ENCODE measurements at places on chromosomes 2 and 18.

GRCh38 chr2:67322353-67323001 is 74.7 kb upstream of the ETAA1 start:
- peak; percentile 78 for DNase-seq

- peak; percentile 93 for DNase-seq
Measured at GRCh38 chr18:67525328-67526099, 9.0 kb upstream of the DSEL start.

DNA sequence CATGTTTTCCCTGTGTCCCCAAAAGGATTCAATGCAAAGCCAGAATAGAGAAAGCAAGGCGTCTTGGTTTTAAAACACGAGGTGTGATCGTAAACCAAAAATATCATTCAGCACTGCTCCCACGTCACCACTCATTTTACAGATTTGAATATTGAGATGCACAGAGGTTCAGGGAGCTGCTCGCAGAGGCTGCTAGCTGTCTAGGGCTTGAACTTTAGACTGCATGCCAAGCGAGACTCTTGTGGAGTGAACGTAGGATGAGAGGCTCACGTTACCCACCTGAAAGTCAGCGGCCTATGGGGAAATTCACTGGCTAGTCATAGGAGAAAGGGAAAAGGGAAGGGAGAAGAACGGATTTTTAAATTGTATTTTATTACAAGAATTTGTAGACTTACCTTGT is 130.1 kb downstream of the MBP start:
- no peak for DNase-seq

DNA sequence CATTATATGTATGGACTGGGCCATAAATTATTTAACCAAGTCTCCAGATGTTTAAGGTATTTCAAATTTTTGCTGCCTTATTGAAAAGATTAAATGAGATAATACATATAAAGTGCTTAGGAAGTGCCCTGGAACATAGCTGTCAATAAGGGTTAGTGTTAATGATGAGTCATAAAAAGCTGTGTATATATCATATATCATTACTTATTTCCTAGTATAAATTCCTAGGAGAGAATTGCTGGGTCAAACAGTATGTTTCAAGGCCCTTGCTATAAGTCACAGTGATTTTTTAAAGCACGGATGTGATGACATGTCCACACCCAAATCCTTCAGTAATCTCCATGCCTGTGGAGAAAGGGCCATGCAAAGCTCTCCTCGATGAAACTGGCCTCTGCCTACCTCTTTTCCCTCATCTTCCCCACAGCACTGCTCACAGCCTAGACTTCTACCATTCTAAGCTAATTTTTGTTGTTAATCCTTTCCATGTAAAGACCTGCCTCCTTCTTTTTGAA is 8.5 kb downstream of the ZNF2 start:
- DNase-seq = no peak

GRCh38 chr2:141513853-141514252 is 617.0 kb downstream of the LRP1B start:
- DNase-seq = no peak

DNA sequence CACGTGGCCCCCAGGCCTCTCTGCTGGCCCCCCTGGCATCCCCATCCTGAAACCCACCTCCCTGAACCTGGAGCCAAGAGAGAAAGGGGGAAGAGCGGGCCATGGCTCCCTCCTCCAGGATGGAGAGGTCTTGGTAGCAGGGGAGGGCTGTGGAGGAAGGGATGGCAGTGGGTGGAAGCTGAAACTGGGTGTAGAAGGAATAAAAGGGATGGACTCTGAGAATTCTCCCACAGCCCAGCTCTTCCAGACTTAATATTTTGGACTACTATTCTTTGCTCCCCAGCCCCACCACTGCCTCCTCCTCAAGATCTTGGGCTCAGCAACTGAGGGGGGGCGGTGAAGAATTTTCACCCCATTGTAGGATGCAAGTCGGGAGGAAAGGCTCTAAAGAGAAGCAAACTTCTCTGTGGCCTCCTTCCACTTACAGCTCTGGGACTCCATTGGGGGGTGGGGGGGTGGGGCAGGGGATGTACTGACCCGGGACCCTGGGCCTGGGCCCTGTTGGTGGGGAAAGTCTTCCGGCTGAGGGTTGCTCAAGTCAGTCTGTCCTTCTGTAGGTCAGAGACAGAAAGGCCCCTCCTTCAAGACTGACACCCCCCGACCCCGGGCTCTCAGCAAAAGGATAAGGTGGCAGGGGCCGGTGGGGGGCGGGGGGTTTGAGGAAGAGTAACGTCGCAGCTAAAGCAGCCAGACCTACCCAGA is 501 bp downstream of the TNS1 start:
- no peak for DNase-seq

DNA sequence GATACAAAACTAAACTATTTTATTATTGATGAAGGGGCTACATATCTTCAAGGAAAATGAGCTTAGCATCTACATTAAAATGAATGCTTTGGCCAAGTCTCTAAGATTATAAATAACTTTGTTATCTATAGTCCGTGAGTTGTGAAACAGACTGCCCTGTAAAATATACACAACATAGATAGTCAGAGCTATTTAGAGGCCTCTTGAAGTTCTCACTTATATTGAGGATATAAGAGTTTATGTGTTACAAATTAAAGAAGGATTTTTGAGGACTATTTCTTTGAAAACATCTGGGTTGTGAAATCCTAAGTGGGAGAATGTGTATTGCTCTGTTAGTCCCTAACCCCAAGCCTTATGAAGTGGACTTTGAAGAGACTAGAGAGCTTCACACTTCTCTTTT is 292.0 kb upstream of the CDH2 start:
- DNase-seq = no peak

DNA sequence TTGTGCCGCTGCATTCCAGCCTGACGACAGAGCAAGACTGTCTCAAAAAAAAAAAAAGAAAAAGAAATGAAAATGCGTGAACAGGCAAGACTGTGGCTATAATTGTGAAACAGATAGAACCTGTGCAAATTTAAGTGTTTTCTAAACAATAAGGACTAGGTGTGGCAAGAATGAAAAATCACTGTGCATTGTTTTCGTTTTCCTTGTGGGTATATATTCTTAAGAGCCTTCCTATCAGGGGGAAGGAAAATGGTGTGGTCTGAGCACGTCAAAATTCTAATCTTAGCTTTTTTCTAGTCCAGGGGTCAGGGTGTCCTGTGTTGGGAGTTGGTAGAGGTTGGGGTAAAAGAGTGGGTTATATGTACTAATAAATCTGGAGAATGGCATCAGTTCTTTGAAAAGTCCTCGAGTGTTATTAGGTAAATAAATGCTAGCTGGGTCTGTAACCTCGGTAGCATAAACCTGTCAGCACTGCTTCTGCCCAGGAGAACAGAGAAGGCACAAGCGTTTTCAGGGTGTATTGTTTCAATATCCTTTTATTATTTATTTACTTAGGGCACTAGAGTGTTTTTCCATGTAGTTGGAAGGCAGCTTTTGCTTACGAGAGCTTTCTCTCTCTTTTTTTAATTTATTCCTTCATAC is 11.6 kb downstream of the ATP6V1C2 start:
- DNase-seq = no peak

- no peak for DNase-seq
Measured at GRCh38 chr2:216574046-216574445, 59.2 kb upstream of the IGFBP2 start.

GRCh38 chr2:135162377-135162776 is 110.3 kb downstream of the RAB3GAP1 start:
- no peak for DNase-seq

GRCh38 chr2:141641462-141641861 is 489.4 kb downstream of the LRP1B start:
- peak; percentile 61 for DNase-seq

- DNase-seq = no peak
Measured at GRCh38 chr18:74153793-74154192, 5.5 kb downstream of the TIMM21 start.

DNA sequence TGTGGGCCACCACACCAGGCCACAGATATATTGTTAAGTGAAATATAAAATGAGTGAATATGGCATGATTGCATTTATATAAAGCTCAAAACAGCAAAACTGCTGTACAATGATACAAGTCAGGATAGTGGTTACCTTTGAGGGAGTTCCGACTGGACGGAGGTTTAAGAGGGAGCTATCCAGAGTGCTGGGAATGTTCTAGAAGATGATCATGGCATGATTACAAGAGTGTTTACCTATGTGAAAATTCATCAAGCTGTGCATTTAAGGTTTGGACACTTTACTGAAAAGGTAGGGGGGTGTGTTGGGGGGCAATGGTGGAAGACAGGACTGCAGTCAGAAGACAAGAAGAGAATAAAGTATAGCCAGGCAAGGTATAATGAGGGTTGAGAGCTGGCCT is 201.4 kb downstream of the ZBTB7C start:
- DNase-seq = no peak

DNA sequence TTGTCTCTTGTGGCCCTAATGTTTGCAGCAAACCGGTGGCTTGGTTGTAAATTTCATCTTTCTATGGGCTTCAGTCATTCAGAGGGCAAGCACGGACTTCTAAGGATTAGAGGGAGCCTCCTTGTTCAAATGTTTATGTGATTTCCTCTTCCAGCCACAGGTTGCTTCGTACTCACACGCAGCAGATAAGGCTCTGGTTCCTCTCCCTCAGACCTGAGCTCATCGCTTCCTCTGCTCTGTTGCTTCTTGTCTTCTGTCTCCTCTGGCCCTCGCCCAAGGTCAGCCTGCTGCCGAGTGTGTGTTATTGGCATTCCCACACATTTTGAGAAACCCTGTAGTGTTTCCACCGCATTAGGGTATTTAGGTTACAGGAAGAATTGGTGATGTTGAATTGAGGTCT is 44.0 kb downstream of the MYL12B start:
- peak; percentile 60 for DNase-seq

- DNase-seq = no peak
Measured at GRCh38 chr2:209311948-209312347, 111.9 kb upstream of the MAP2 start.

GRCh38 chr18:59631583-59632181 is 65.5 kb downstream of the CCBE1 start:
- peak; percentile 32 for DNase-seq

DNA sequence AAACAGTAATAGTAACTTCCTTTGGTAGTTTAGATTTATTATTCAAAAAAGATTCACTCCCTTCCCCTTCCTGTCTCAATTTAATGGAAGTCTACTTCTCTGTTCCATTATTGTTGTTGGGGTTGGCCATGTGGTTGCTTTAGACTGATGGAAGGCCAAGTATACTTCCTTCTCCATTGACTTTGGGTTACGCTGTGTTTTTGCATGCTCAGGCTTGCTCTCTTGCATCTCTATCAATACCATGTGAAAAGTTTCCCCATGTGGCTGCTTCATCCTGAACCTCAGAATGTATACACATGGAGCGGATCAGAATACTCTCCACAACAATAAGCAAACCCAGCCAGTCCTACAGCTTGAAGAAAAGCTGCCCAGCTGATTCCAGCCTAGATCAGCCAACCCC is 20.3 kb downstream of the CFAP210 start:
- DNase-seq = no peak

GRCh38 chr2:26769089-26769761 is 5.1 kb downstream of the SLC35F6 start:
- peak; percentile 67 for DNase-seq

GRCh38 chr2:64166637-64167420 is 22.6 kb upstream of the PELI1 start:
- no peak for DNase-seq

DNA sequence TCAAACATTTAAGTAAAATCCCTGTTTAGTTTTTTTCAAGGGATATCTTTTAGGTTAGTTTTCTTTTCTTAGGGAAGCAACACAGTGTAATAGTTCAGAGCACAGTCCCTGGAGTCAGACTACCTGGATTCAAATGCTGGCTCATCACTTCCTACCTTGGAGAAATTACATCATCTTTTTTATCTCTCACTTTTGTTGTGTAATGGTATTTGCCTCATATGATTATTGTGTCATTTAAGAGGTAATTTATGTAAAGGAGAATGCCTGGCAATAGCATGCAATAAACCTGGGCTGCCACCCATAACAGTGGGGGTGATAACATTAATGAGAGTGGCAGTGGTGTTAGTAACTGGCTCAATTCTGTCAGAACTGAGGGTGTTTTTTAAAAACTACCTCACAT is 26.3 kb downstream of the ERLEC1 start:
- no peak for DNase-seq

DNA sequence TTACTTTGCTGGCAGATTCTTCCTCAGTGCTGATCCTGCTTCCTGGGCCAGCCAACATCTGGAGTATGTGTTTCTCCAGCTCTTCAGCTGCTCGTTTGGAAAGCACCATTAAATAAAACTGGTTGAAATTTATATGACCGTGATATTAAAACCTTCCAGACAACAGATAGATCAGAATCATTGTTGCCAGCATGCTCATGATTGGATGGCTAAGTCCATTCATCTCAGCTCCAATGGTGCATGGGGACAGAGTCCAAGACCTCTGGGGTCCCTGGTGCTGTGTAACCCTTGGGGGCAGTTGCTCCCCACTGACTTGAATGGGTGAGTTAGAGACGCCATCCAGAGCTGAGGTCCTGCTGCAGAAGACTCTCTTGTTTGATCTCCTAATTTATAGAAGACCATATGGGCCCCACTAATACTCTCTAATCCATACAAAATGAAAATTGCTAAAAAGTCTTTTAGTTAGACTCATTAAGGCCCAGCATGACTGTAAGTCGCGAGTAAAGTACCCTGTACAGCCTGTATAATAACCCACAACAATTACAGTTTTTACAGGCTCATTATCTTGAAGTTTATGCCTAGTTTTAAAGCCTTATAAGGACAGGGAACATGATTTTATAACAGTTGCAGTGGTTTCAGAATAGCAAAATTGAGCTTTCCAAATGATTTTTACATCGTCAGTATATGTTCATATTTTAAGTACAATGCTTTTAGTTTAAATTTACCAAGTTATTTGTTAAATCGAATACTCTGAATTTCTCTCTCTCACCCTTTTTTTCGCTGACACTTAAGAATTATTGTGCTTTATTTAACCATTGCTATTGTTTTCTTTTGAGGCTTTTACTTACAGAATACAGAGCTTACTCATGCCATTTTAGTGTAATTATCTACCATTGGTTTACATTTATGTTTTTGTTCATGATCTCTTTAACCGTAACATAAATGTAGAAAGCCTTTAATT is 60.0 kb downstream of the CABLES1 start:
- DNase-seq = no peak

DNA sequence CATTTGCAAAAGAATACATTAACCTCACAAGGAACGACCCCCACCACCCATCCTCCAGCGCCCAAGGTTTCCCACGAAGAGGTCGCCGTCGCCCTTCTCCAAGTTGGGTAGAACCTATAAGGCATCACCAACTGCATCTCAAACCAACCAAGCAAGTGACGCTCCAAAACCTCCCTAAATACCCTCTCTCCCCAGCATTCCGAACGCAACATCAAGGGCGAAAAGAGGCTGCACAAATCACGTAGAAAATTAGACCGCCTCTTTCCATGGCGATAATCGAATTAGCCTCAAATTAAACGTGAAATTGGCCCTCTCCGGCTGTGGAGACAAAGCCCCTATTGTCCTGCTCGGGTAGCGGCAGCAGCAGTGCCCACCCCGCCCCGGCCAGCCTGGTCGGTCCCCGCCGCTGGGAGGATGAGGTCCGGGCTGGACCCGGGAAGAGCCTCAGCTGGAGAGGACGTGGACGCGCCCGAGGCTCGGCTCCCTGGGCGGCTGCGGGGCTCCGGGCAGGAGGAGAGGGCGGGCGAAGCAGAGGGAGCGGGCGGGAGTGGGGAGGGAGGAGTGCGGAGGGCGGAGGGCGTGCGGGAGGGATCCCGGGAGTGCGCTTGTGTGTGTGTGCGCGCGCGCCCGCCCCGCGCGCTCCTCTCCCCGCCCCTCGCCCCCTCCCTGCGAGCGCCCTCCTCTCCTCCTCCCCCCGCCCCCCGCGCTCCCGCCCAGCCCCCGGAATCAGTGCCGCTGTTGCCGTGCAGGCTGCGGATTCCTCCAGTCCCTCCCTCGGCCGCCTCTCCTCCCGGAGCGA is at the start of gene SPTBN1:
TSS of gene SPTBN1 (plus strand) at position 765 of the 799 bp plus-strand sequence. CDS start 70,092 bp downstream, outside the sequence.
- peak; percentile 44 for DNase-seq

- DNase-seq = peak; percentile 57
Measured at GRCh38 chr2:207528980-207529329, 807 bp upstream of the CREB1 start.

All from HT1080 (cell line).